ENCODE measurements at places on chromosomes 4 and X.

DNA sequence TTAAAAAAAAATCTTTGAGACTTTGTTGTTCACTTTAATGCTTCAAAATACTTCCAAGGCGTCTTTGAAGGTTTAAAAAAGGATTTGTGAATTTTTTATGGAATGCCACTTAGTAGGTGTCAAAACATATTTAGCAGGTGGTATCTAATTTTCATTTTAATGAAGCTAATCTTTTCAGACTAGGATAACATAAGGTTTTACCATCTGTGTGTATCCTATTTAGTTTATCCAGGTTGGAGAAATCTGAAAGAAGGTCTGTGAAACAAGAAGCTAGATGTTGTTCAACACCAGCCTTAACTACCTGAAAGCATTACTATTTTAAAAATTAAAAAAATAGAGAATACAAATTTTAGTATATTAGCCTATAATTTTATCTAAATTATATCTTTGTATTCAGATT is 193.4 kb downstream of the GRID2 start:
- DNase-seq = no peak

DNA sequence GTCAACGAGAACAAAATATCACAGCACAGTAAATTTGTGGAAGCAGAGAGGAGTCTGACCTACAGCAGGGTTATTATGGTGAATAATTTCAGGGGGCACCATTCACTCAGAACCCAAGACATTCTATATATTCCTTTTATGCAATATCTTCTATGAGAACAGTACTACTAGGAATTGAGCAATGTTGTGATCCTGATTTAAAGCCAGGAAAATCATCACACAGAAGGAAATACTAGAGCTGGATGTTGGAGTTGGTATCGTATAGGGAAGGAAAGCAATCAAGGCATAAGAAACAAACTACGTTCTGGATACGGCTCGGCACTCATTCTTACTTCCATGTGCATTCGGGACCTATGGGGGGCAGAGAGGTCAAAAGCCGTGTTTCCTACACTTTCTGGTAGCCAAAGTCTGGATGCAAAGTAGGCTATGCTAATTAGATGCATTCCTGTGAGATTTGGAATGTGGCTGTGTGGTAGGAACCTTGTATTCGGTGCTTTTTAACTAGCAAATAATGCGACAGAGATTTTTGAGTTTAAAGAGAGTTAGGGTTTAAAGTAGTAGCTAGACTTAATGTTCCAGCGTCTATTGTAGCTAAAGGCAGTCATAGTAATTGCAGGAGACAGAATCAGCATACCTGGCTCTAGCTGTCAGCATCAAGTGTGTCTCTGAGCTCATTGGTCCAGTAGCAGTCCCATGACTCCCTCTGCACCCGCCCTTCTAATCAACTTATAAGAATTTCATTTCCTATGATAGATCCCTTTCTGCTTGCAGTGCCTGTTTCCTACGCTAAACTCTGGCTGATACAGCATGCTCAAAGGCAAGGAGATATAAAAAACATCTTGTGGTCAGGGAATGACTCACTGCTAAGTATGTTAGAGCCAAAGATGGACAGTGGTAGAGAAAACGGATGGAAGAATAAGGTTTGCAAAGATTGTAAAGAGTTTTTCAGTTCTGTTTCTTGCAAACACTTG is 43.3 kb upstream of the PDGFC start:
- peak; percentile 65 for DNase-seq

DNA sequence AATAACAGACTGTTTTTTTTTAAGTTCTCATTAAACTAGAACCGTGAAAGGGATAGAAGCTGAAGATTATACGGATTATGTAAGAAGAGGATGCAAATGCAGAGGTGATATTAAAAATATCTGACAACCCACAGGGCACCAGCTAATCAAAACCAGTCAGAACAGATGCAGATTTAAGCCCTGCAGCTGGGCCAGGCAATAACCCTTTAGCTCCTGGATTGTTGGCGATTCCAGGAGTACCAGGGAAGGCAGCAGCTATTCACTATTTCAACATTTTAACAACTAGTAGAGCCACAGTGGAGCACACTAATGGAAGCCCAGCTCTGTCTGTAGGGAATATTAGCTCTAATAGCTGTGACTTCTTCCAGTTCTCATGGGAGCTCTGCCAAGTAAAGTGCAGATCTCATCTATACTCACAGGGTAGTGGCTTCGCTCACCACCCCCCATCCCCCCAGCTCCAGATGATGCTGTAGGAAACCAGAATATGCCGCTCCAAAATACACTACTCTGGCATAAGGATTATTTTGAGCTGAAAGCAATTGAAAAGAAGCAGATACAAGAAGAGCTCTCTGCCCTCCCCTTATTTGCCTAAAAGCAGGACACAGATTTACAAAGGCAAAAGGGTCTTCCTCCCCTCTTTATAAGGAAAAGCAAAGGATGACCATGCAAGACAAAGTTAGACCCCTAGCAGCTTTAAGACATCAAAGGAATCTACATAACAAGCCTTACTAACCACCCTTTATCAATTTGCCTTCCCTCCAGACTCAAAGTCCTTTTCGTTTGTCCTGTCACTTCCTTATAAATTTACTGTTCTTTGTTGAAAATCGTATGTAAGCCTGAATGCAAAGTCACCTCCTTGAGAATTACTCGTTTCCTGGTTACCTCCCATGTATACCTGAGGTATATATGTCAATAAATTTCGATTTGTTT is 13.7 kb downstream of the SCD5 start:
- peak; percentile 35 for DNase-seq

DNA sequence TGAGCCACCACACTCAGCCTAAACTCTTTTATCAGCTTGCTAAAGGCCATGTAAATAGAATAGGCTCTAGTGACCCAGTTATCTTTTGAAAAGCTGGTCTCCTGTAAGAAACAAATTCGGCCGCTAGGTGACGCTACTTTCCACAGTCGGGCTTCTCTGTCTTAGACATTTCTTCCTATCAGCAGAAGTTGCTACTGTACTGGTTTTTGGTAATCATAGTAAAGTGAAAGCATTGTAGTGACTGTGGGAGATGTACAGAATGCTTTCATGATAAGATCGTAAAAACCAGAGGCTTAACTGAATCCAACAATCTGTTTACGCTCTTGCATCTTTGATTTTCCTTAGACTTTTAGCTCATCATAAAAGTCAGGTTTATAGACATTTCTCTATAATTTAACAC is 82.6 kb downstream of the GK start:
- peak; percentile 18 for DNase-seq

GRCh38 chrX:19403696-19404095 is 60.0 kb downstream of the PDHA1 start:
- DNase-seq = no peak

Data from fibroblast of skin of left quadriceps (primary cell).